ENCODE measurements at places on chromosomes 5 and 9.

DNA sequence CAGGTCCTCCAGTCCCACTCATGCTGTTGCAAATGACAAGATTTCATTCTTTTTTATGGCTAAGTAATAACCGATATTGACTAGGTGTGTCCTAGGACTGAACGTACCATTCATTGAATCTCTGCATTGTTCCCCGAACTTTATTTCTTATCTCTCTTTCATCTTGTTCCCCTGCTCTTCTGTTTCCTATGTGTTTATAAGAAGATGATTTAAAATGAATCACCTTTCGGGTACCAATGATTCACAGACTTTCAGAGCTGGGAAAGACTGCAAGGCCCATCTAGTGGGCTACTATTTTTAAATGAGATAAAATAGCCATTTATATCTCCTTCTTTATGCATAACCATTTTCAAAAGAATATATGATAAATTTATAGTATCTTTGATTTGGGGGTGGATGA, 133.0 kb downstream of the CDH18 start:
- DNase-seq, result no peak

GRCh38 chr9:110175275-110175968, 32.5 kb downstream of the C9orf152 start:
- DNase-seq, result no peak

DNA sequence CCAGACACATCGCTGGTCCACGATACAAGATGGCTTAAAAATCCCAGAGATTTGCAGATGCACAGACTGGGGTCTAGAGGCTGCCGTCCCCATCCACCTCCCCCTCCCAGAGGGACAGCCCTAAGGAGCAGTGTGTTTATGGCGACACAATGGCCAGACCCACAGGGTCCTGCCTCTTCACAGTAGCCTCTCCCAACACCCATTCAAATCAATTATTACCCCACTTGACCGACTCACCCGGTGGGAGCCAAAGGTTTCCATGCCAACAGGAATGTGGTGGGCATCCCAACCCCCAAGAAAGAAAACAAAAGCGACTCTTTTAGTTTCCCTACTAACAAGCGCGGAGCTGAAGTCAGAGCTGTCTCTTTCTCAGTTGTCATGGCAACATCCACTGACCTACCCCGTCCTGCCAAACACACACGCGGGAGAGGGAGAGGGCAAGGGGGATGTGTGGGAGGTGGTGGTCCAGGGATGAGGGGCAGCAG, 209.0 kb downstream of the TTLL11 start:
- DNase-seq, result no peak

DNA sequence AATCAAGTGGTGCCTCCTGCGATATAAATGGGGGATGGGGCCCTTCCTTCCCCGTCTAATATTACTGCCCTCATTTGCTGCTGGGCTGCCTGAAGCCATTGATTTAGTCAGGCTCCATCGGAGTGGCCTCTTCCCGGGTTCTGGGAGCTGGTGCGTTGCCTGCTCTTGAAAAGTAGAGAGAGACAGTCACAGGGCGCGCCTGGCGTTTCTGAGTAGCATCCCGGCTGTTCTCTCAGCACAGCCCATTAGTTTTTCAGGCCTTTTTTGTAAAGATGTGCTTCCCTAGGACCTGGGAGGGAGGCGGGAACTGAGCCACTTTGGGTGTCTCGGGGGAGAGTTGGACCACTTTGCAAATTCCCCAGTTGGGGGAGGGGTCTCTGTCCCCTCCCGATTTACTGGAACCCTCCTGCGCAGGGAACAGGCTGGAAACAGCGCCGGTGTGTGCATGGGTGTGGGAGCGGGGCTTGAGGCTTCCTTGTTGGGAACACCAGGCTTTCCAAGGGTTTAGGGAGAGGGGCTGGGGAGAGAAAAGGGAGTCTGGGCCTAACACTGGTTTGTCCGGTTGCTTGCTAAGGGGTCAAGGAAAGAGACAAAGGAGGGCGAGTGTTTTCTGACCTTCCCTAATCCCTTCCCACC, 4.7 kb downstream of the PRDM6 start:
- no peak for DNase-seq

DNA sequence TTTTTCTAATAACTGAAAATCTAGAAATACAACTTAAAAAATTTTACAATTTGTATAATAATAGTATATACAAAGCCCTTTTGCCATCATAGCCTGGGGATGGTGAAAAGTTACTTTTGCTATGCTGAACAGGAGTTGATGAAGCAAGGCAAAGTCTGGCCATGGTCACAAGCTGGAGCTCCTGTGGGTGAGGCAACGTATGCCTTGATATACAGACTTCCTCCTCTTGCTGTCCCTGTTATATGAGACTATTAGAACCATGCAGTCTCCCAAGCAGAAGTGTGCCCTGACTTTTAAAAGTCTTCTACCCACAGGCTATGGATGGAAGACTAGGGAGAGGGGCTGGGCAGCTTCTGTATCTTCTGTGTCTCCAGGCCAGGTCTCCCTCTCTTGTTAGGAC, 15.7 kb downstream of the FAM151B start:
- DNase-seq, result peak; percentile 80

DNA sequence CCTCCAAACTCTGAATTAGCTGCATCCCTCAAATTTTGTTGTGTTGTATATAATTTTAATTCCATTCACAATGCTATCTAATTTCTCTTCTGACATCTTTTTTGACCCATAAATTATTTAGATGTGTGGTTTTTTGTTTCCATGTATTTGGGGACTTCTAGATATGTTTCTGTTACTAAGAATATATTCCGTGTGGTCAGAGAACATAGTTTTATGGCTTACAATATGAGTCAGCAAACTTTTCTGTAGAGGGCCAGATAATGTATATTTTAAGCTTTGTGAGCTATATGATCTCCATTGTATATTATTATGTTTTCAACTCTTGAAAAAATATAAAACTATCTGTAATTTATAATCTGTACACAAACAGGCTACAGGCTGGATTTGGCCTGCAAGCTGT, 33.4 kb downstream of the MVB12B start:
- DNase-seq, result no peak

DNA sequence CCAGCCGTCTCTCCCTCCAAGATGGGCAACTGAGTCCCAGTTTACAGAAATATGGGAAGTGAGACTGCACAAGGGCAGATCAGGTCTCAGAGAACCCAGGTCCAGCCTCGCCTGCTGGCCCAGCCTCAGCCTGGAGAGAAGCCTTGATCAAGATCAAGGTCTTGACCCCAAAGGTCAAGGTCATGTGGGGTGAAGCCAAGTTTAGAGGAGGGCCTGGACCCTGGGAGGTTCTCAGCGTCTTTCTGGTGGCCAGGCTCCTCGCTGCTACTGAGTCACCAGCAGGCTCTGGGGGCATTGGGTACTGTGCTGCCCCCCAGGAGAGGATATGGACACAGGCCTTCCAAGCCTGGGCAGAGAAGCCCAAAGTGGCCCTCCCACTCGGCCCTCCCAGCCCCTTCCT, 8.8 kb downstream of the IPPK start:
- DNase-seq, result no peak

- DNase-seq, result no peak
These were observed 2.0 kb upstream of the CXXC5 start for GRCh38 chr5:139646111-139646510.

GRCh38 chr5:10875201-10875768, 114.3 kb upstream of the DAP start:
- DNase-seq, result peak; percentile 95

- DNase-seq, result no peak
These were observed 159.2 kb upstream of the WWC1 start for GRCh38 chr5:168132241-168132641.

- DNase-seq, result no peak
These were observed 3.3 kb upstream of the SMC5 start for GRCh38 chr9:70255486-70255885.

- no peak for DNase-seq
These were observed 2.8 kb upstream of the LMAN2 start for GRCh38 chr5:177354256-177354655.

GRCh38 chr5:41878173-41878572, 7.9 kb upstream of the OXCT1 start:
- DNase-seq, result no peak

GRCh38 chr5:147711019-147711418, 71.5 kb downstream of the JAKMIP2 start:
- no peak for DNase-seq

DNA sequence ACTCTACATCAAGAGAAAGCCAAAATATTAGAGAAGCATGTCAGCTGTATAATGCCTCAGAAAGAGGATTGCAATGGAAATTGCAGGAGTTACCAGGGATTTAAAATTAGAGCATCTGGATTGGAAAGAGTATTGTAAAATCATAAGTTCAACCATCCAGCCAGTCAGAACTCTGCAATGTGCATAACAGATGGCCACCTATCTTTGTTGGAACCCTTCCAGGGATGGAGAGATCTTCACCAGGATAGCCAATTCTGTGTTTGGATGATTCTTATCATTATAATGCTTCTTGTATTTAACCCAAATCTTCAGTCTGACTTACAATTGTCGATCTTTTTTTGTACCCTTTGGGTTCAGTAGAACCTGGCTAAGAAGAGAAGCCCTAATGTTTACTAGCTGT, 164.4 kb downstream of the TLR4 start:
- DNase-seq, result no peak

GRCh38 chr5:134568761-134569695, 43.6 kb downstream of the JADE2 start:
- DNase-seq, result no peak

DNA sequence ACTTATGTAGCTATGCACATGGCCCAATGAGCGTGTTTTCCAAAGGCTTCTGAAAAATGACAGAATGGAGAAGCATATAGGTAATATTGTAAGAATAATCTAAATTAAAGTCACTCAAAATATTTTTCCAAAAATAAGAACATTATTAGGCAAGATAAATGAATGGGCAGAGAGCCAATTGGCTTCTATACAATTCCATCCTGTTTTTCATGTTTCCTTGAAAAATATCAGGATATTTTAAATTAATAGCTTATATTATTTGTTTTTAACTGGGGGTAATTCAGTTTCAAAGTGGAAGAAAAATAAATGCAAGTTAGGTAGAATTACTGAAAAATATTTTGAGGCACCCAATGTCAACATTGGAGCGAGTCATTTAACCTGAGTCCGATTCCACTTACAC, 183.5 kb downstream of the PLK2 start:
- DNase-seq, result no peak

- no peak for DNase-seq
These were observed 133.4 kb downstream of the OLFM1 start for GRCh38 chr9:135220601-135221575.

DNA sequence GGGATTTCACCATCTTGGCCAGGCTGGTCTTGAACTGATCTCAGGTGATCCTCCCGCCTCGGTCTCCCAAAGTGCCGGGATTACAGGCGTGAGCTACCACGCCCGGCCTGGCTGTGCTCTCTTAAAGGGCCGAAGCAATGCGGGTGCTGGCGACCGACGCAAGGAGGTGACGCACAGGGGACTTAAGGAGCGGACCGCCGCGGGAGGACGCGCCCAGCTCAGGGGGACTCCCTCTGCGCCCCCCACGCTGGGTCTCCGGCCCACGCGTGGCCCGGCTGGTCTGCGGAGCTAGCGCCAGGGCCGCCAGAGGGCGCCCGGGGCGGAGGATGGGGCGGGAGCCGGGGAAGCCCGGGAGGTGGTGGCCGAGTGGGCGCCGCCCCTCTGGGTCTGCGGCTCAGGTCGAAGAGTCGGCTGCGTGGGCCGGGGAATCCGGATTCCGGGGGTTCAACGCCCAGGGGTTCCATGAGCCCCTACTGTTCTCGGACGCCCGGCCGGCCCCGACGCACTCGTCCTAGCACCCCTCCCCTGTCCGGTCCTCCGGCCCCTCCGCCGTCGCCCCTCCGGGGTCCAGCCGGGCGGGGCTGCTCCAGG, 502 bp upstream of the CERCAM start:
- peak; percentile 76 for DNase-seq

GRCh38 chr5:123776761-123777160, 264.8 kb downstream of the CSNK1G3 start:
- DNase-seq, result no peak

DNA sequence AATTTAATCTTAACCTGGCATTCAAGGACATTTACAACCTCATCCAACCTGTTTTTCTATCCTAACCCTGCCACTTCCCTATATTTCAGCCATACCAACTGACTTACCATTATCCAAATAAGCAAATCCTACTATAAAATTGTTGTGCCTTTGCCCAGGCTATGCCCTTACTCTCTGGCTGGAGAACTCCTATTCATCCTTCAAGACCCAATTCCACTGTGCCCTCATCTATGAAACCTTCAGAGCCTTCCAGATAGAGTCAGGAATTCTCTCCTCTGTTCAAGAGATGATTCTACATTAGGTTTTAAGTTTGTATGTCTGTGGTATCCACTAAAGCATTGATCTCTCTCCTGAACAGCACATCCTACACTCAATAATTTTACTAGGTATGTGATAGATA, 46.3 kb upstream of the MSX2 start:
- no peak for DNase-seq

GRCh38 chr9:132773764-132774339, 103.6 kb downstream of the GTF3C4 start:
- no peak for DNase-seq

GRCh38 chr5:38650946-38651345, 94.5 kb upstream of the LIFR start:
- peak; percentile 60 for DNase-seq

GRCh38 chr9:75889577-75889976, 896 bp upstream of the PCSK5 start:
- DNase-seq, result no peak

- peak; percentile 96 for DNase-seq
These were observed 191.1 kb upstream of the DMRT1 start for GRCh38 chr9:650362-650761.

- DNase-seq, result no peak
These were observed 30.9 kb downstream of the LHX6 start for GRCh38 chr9:122197882-122198281.

DNA sequence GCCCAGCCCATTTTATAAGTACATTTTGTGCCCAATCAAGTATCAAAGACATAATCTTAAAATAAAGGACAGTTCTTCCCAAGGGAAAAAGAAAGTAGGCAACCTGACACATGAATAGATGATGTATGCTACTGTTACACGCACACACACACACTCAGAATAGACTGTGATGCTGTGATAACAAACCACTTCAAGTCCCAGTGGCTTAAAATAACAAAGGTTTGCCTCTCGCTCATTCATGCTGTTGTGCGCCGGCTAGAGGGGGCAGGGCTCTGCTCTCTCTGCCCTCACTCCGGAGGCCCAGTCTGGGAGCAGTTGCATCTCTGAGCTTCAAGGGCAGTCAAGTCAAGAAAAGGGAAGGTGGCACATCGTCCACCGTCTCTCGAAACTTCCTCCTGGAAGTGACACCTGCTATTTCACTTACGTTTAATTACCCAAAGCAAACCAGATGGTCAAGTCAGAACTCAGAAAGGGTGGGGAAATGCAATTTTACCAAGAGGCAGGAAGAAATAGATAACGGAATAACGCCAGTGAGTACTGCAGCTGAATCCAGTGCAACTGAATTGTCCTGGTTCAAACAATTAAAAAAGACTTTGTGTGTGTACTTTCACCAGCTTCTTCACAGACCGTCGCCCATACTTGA, 43.3 kb downstream of the ANKRD33B start:
- peak; percentile 93 for DNase-seq

DNA sequence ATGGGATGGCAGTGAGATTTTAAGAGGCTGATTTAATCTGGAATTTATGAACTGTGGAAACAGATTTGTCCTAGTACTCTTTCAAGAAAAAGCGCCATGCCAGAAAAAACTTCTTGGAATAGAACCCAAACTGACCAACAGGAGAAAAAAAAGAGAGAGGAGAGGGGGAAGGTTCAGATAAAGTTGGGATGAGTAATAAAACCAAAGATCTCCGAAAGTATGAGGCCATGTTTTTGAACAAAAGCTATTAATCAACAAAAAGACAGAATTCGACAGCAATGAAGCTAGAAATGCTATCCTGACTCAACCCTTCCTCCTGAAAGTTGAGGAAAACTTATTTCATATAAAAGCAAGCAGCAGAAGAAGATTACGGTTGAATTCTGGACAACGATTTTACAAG, 135.5 kb downstream of the CEMIP2 start:
- DNase-seq, result no peak

- DNase-seq, result peak; percentile 67
These were observed 106.0 kb downstream of the PHF2 start for GRCh38 chr9:93682155-93682968.
